ENCODE measurements at places on chromosomes 7 and 10. TPM values are rescaled to one million over a fixed set of nuclear protein-coding genes. Genes with fewer than 3 reads are reported as not detected.
A peak's percentile ranks its signal among the peaks of the same experiment; 100 is the strongest.

GRCh38 chr10:93074597-93075368 is 1.1 kb downstream of the CYP26A1 start:
- H3K27me3 ChIP-seq = peaks cover 70% of the 10 kb centered on the region
- peaks cover 38% of the 10 kb centered on the region for H3K4me1 ChIP-seq
- H3K4me3 ChIP-seq = peak overlapping the region; percentile 15
- no peaks in the 10 kb centered on the region for H3K36me3 ChIP-seq

- no peaks in the 10 kb centered on the region for H3K36me3 ChIP-seq
- no peak overlapping the region for H3K4me3 ChIP-seq
- DNase-seq = no peak
- H3K27me3 ChIP-seq = no peaks in the 10 kb centered on the region
These were observed 182.0 kb downstream of the THSD7A start for GRCh38 chr7:11650030-11650429.

- no peak overlapping the region for H3K4me3 ChIP-seq
- H3K27ac ChIP-seq = no peak overlapping the region
- no peaks in the 10 kb centered on the region for H3K36me3 ChIP-seq
- no peaks in the 10 kb centered on the region for H3K27me3 ChIP-seq
These were observed 161.8 kb upstream of the CACNA2D1 start for GRCh38 chr7:82605247-82605864.

DNA sequence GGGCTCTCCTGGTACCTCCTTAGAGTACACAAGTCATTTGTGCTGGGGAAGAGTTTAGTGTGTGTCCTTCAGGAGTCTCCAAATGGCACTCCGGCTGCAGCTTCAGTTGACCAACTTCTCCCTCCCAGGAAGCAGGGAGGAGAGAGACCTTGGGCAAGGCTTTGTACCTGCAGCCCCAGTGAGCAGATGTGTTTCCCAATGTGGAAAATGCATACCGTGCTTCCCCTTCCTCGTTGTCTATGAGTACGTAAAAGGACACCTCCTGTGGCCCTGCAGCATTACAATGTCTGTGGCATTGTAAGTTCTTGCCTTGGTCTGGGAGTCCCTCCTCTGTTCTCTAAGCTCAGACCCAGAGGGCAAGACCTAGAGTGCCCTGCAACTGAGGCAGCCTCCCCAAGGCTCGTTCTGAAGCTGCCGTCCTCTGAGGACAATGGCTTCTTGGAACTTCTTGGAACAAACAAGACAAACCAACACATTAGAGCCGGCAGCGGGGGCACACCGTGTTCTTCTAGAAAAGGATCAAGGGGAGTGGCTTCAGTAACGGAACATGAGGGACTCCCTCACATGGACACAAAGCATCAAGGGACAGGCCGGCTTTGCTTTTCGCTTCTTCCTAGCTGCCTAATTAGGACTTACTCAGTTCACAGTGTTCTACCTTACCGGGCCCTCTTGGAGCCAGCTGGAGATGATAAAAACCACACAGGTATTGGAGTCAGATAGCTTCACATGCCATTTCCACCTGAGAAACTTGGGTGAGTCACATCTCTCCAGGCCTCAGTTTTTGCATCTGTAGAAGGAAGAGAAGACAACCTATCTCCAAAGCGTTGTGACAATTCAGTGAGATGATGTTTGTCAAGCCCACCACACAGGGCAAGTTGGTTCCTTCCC is 20.9 kb upstream of the PPA1 start:
- H3K27me3 ChIP-seq = peaks cover 19% of the 10 kb centered on the region
- no peak for DNase-seq
- no peaks in the 10 kb centered on the region for H3K36me3 ChIP-seq

- H3K27me3 ChIP-seq = no peaks in the 10 kb centered on the region
- no peak for DNase-seq
- no peaks in the 10 kb centered on the region for H3K4me1 ChIP-seq
- H3K36me3 ChIP-seq = no peaks in the 10 kb centered on the region
These were observed 172.6 kb downstream of the TMEM178B start for GRCh38 chr7:141246426-141246825.

GRCh38 chr7:157403646-157404401 is 67.0 kb downstream of the DNAJB6 start:
- H3K27ac ChIP-seq = no peak overlapping the region
- no peaks in the 10 kb centered on the region for H3K27me3 ChIP-seq
- DNase-seq = no peak
- H3K4me3 ChIP-seq = no peak overlapping the region

- no peaks in the 10 kb centered on the region for H3K36me3 ChIP-seq
- no peak for DNase-seq
- H3K27ac ChIP-seq = no peak overlapping the region
These were observed 411.8 kb upstream of the MGMT start for GRCh38 chr10:129055225-129055624.

The PHKG1 gene
- polyA plus RNA-seq = 2.1 TPM

The C10orf67 gene
- polyA plus RNA-seq = 0.06 TPM

- H3K4me3 ChIP-seq = no peak overlapping the region
- no peaks in the 10 kb centered on the region for H3K27me3 ChIP-seq
- peaks cover 43% of the 10 kb centered on the region for H3K36me3 ChIP-seq
- H3K4me1 ChIP-seq = no peaks in the 10 kb centered on the region
These were observed 31.1 kb downstream of the PCGF5 start for GRCh38 chr10:91251430-91252056.

DNA sequence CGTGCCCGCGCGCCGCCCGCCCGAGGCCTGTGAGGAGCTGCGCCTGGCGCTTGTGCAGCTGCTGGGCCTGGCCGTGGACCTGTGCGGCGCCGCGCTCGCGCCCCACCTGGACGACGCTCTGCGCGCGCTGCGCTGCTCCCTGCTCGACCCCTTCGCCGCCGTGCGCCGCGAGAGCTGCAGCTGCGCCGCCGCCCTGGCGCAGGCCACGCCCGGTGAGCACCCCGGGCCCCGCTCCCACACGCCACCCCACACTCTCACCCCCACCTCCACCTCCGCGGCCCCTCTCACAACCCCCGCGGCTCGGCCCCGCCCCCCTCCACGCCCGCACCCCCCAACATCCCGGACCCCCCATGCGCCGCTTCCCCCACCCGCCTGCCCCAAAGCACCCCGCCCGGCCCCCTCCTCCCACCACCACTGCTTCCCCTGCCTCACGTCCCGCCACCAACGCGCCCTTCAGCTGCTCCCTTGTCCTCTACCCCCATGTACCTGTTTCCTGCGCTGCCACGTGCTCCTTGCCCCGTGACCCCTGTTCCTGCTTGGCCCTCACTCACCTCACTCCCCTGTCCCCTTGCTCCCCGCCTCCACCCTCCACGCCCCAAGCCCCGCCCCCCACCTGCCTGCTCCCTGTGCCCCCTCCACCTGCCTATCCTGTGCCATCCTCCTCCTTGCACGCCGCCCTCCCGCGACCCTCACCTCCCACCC is at the start of gene PRKAR1B:
PRKAR1B (minus strand) TSS at position 178 of the 702 bp plus-strand sequence. CDS start 15,776 bp downstream, outside the sequence.
- peak within 1 kb of the TSS; percentile 76 for H3K27ac ChIP-seq
- no peaks in the 10 kb centered on the region for H3K27me3 ChIP-seq
- peaks cover 16% of the 10 kb centered on the region for H3K4me1 ChIP-seq
- H3K4me3 ChIP-seq = peak within 1 kb of the TSS; percentile 75

DNA sequence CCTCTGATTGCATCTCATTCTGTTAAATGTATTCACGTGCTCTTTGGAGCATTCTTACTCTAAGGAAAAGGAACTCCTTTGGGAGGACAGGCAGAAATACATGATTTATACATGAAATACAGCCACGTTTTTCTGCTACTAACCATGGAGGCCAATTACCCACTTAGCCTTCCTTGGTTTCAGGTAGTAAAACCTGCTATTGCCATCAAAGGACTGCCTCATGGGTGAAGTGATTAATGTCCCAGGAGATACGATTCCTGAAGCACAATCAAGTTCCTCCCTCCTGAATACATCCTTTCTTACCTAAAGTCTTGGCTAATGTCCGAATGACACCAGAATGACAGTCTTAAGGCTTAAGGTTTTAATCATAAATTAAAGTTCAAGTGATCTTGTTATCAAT is 58.5 kb upstream of the PIK3CG start:
- no peaks in the 10 kb centered on the region for H3K27me3 ChIP-seq
- H3K4me3 ChIP-seq = no peak overlapping the region
- H3K27ac ChIP-seq = no peak overlapping the region
- peaks cover 3% of the 10 kb centered on the region for H3K4me1 ChIP-seq
- no peaks in the 10 kb centered on the region for H3K36me3 ChIP-seq

- H3K4me3 ChIP-seq = no peak overlapping the region
- peaks cover 6% of the 10 kb centered on the region for H3K36me3 ChIP-seq
- no peak for DNase-seq
These were observed 32.5 kb downstream of the BNIP3 start for GRCh38 chr10:131949041-131949862.

The NUDT13 gene
- polyA plus RNA-seq = 3.4 TPM

The KLLN gene
- polyA plus RNA-seq = 0.19 TPM

- no peak for DNase-seq
- H3K4me1 ChIP-seq = no peaks in the 10 kb centered on the region
- H3K36me3 ChIP-seq = no peaks in the 10 kb centered on the region
- no peaks in the 10 kb centered on the region for H3K27me3 ChIP-seq
- no peak overlapping the region for H3K4me3 ChIP-seq
These were observed 1152.2 kb downstream of the XPNPEP1 start for GRCh38 chr10:108771106-108771505.

DNA sequence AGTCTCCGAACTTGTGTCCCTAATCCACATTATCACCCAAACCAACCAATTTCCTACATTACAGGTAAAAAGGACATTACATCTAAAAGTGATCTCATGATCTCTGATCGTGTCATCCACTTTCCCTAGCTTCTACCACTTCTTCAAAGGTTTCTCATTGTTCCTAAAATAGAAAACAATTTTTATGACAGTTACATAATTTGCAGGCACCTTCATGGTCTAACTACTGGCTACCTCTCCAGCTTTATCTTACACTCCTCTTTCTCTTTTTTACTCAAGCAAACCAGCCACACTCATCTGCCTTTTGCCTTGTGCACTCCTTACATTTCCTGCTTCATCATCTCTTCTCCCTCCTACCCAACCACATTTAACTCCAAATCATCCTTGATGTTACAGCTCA is 886.7 kb upstream of the SORCS1 start:
- H3K4me1 ChIP-seq = no peaks in the 10 kb centered on the region
- no peaks in the 10 kb centered on the region for H3K27me3 ChIP-seq
- H3K27ac ChIP-seq = no peak overlapping the region
- H3K4me3 ChIP-seq = no peak overlapping the region

DNA sequence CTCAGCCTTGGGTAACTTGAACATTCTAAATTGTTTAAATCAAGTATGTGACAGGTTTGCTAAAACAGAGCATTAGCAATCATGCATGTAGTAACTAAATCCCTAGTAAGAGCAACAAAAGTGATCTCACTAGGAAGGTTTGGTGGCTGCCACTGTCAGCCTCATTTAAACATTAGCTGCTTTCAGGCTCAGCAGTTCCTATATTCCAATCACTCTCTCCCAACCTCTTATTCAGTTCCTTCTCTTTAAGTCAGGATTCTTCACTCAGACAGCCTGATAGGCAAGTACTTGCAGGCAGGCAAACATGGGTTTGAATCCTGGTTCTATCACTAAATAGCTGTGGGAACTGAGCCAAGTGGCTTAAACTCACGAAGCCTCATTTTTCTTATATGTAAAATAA is 3.6 kb downstream of the CREB3L2 start:
- H3K27me3 ChIP-seq = no peaks in the 10 kb centered on the region
- no peaks in the 10 kb centered on the region for H3K36me3 ChIP-seq
- no peak overlapping the region for H3K4me3 ChIP-seq
- peaks cover 28% of the 10 kb centered on the region for H3K4me1 ChIP-seq
- no peak overlapping the region for H3K27ac ChIP-seq
- no peak for DNase-seq

DNA sequence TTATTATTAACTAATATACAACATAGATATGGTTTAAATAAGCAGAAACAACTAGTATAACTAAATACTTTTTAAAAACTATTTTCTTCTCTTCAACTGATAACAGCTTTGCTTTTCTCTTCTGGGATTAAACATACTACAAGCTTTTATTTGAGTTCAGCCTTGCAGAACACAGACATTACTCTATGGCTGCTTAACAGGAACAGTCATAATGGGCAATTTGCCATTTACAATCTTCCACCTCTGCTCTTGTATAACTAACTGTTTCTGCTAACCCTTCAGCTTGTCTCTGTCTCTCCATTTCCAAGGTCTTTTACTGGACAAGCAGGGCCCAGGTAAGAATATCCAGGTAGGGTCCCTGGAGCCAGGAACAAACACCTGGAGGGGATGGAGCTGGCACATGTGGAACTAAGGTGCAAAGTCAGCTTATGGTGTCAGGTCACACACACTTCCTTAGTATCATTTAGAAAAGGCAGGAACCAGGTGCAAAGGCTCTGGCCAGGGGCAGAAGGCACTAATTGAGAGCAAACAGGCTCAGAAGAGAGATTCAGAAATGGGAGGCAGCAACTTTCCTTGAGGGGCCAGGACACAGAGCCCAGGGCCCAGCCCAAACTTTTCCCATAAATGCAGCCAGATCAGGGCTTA is 93.1 kb downstream of the STRA8 start:
- H3K27ac ChIP-seq = no peak overlapping the region
- no peaks in the 10 kb centered on the region for H3K4me1 ChIP-seq
- no peak overlapping the region for H3K4me3 ChIP-seq
- H3K27me3 ChIP-seq = no peaks in the 10 kb centered on the region
- no peak for DNase-seq
- no peaks in the 10 kb centered on the region for H3K36me3 ChIP-seq

The TNS3 gene
- polyA plus RNA-seq = 10.7 TPM

All from B cell (primary cell).